ENCODE measurements at places on chromosomes 6 and 20. TPM values are rescaled to one million over a fixed set of nuclear protein-coding genes. Genes with fewer than 3 reads are reported as not detected.

DNA sequence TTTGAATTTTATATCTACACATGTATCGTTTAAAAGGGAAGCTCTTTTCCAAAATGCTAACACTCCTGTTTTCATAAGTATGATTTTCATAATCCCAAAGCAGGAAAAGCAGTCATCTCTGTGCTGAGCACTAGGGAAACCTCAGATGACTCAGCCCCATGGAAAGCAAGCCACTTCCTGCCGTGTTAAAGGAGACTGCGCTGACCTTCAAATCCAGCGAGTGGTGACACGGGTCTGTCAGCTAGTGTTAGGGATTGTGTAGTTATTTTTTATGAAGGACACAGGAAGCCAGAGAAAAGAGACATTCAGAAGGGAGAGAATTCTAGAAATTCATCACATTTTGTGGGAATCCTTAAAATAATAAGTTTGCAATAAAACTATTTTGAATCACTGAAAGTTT is 57.0 kb upstream of the CD93 start:
- DNase-seq: peak; percentile 89
- H3K27me3 ChIP-seq: no peaks in the 10 kb centered on the region
- H3K27ac ChIP-seq: peak overlapping the region; percentile 82
- peaks cover 4% of the 10 kb centered on the region for H3K36me3 ChIP-seq
- peaks cover 65% of the 10 kb centered on the region for H3K4me1 ChIP-seq
- H3K4me3 ChIP-seq: no peak overlapping the region

GRCh38 chr6:41652866-41653652 is 14.8 kb downstream of the MDFI start:
- H3K4me3 ChIP-seq: no peak overlapping the region
- H3K27me3 ChIP-seq: peaks cover 6% of the 10 kb centered on the region
- DNase-seq: no peak
- H3K4me1 ChIP-seq: no peaks in the 10 kb centered on the region
- H3K36me3 ChIP-seq: peaks cover 38% of the 10 kb centered on the region
- H3K27ac ChIP-seq: no peak overlapping the region

- no peak overlapping the region for H3K4me3 ChIP-seq
- H3K27ac ChIP-seq: no peak overlapping the region
- H3K27me3 ChIP-seq: peaks cover 8% of the 10 kb centered on the region
- no peaks in the 10 kb centered on the region for H3K36me3 ChIP-seq
Observed at GRCh38 chr6:24272553-24272952, 85.3 kb downstream of the DCDC2 start.

GRCh38 chr6:108651340-108652227 is 90.9 kb downstream of the FOXO3 start:
- peak overlapping the region; percentile 41 for H3K4me3 ChIP-seq
- peaks cover 60% of the 10 kb centered on the region for H3K36me3 ChIP-seq
- no peaks in the 10 kb centered on the region for H3K27me3 ChIP-seq
- H3K4me1 ChIP-seq: peaks cover 70% of the 10 kb centered on the region
- DNase-seq: peak; percentile 34

- H3K27ac ChIP-seq: no peak overlapping the region
- no peaks in the 10 kb centered on the region for H3K36me3 ChIP-seq
- H3K4me1 ChIP-seq: no peaks in the 10 kb centered on the region
- no peaks in the 10 kb centered on the region for H3K27me3 ChIP-seq
- no peak overlapping the region for H3K4me3 ChIP-seq
Observed at GRCh38 chr6:39964094-39964493, 29.8 kb upstream of the MOCS1 start.

DNA sequence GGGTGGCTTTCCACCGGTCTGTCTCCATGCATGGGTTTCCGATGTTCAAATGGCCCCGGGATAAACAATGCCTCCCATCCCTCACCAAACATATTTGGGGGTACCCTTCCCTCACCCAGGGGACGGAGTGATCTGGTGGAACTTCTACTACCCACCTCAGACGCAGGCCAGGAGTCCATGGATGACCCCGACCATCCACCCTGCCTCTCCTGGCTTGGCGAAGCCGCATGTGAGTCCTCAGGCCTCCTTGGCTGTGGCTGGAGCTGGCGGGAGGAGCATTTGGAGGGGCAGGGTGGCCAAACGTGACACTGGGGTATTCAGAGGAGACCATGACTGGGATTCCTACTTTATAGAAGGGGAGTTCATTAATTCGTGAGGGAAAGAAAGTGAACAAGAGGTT is 45.9 kb upstream of the FRMD1 start:
- H3K4me3 ChIP-seq: no peak overlapping the region
- no peak for DNase-seq
- H3K36me3 ChIP-seq: no peaks in the 10 kb centered on the region
- H3K4me1 ChIP-seq: no peaks in the 10 kb centered on the region

DNA sequence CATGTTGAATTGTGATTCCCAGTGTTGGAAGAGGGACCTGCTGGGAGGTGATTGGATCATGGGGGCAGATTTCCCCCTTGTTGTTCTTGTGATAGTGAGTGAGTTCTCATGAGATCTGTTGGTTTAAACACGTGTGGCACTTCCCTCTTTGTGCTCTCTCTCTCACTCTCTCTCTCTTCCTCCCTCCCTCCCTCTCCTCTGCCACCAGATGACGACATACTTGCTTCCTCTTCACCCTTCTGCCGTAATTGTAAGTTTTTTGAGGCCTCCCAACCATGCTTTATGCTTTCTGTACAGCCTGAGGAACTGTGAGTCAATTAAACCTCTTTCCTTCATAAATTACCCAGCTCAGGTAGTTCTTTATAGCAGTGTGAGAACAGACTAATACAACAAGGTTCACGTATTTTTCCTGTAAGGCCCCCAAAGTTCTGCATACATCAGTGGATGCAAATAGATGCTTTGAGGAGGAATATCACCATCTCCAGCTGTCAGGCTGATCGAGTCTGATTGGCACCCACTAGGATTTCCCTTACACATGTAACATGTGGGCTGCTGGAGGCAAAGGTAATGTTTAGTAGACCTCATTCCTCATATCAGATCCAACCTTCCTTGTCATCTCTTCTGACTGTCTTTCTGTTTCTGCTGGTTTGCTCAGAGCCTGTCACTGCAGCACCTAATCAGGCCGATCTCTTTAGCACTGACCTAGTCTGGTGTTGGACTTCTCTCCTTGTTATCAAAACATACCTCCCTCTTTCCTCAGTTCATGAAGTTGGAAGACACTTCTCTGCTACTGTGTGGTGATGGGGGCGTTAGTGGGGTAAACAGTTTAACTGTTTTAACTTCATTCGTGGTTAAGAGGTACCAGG is 54.3 kb upstream of the BACH2 start:
- no peak for DNase-seq
- H3K4me1 ChIP-seq: peaks cover 16% of the 10 kb centered on the region
- no peaks in the 10 kb centered on the region for H3K27me3 ChIP-seq
- no peaks in the 10 kb centered on the region for H3K36me3 ChIP-seq

DNA sequence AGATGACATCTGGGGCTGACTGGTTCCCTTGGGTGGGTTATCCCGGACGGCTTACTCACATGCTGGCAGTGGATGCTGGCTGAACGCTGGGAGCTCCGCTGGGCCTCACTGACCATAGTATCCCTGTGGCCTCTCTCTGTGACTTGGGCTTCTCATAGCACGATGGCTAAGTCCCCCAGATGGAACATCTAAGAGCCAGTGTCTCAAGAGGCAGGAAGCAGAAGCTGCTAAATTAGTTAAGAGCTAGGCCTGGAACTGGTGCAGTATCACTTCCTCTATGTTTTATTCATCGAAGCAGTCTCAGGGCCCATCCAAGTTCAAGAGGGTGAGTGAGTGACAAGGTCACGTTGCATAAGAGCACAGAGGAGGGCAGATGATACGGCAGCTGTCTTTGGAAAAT is 116.5 kb upstream of the LAMP5 start:
- no peaks in the 10 kb centered on the region for H3K27me3 ChIP-seq
- no peak overlapping the region for H3K4me3 ChIP-seq
- no peaks in the 10 kb centered on the region for H3K36me3 ChIP-seq
- no peak overlapping the region for H3K27ac ChIP-seq

DNA sequence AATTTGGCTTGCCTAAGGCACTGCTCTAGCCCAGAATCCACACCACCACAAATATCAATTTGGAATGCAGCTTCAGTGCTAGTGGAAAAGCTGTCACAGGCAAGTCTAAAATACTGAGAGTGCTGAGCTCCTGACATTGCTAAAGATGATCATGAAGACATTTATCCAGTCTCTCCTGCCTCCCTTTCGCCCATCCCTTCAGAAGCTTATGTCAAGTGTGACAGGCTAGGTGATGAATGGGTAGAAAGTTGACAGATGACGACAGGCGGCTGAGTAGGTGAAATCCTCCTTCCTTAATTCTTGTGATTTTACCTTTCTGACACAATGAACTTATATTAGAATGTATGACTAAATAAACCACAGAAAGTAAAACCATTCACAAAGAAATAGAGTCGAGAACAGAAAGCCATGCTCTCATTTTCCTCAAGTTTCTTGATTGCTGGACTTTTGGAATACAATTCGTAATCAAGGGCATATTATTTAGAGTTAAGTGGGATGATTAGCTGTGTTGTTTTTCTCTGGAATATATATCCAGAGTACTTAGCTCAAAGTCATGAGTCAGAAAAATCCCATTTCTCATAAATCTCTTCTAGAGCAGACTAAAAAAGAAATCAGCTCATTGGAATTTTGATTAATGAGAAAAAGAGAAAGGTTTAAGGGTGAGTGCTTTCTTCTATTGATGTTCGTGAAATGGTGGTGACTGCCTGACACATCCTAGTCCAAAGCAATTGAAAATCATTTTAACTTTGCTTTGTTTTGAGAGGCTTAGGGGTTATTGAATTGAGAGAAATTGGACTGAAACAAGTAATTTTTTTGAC is 1228.2 kb upstream of the CITED2 start:
- H3K4me3 ChIP-seq: no peak overlapping the region
- no peak for DNase-seq
- no peak overlapping the region for H3K27ac ChIP-seq
- H3K36me3 ChIP-seq: no peaks in the 10 kb centered on the region

- no peaks in the 10 kb centered on the region for H3K4me1 ChIP-seq
- no peak overlapping the region for H3K4me3 ChIP-seq
- no peak overlapping the region for H3K27ac ChIP-seq
Observed at GRCh38 chr6:124551711-124552233, 410.5 kb upstream of the RNF217 start.

GRCh38 chr6:117521791-117522502 is 39.5 kb downstream of the DCBLD1 start:
- peaks cover 6% of the 10 kb centered on the region for H3K4me1 ChIP-seq
- H3K27ac ChIP-seq: no peak overlapping the region
- H3K4me3 ChIP-seq: no peak overlapping the region
- H3K27me3 ChIP-seq: no peaks in the 10 kb centered on the region
- peaks cover 31% of the 10 kb centered on the region for H3K36me3 ChIP-seq

DNA sequence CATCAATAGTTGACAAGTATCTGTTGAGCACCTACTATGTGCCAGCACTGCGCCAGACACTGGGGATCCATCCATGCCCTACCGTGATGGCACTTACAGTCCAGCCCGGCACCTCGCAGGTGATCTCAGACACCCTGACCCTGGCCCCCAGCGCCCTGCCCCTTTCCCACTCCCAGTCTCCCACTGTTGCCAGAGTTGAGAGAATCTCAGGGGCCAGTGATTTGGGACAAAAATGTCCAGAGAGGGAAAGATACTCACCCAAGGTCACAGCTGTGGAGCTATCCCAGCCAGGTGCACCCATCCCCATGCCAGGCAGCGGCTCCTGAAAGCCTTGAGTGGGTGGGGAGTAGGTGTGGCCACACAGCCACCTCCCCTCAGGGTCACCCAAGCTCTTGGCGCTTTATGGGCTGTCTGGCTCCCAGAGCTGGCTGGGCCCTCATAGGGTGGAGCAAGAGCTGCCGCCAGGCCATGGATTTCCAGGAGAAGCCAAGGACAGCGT is 3.3 kb downstream of the PI16 start:
- H3K27me3 ChIP-seq: no peaks in the 10 kb centered on the region
- peaks cover 33% of the 10 kb centered on the region for H3K4me1 ChIP-seq
- no peaks in the 10 kb centered on the region for H3K36me3 ChIP-seq
- no peak overlapping the region for H3K27ac ChIP-seq
- no peak overlapping the region for H3K4me3 ChIP-seq

DNA sequence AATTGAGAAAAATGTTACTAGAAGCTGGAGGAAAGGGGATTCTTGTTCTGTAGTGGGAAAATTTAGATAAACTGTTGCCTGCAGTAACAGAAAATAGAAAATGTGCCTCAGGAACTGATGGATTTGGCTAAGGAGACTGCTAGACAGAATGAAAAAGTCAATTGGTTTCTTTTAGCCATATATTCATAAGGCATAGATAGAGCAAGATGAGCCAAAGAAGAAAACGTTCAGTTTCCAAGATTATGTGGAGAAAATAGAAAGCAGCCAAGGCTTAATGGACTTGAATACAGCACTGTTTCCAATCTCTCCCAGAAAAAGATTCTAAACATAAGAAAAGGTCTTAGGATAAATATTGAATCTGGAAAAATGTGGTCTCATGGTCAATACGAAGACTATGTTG is 115.1 kb upstream of the TCF21 start:
- DNase-seq: no peak
- no peak overlapping the region for H3K27ac ChIP-seq
- no peaks in the 10 kb centered on the region for H3K4me1 ChIP-seq
- H3K27me3 ChIP-seq: no peaks in the 10 kb centered on the region

GRCh38 chr6:39982720-39983119 is 48.5 kb upstream of the MOCS1 start:
- H3K27ac ChIP-seq: no peak overlapping the region
- H3K27me3 ChIP-seq: no peaks in the 10 kb centered on the region
- H3K4me3 ChIP-seq: no peak overlapping the region
- no peaks in the 10 kb centered on the region for H3K36me3 ChIP-seq
- DNase-seq: no peak
- no peaks in the 10 kb centered on the region for H3K4me1 ChIP-seq

DNA sequence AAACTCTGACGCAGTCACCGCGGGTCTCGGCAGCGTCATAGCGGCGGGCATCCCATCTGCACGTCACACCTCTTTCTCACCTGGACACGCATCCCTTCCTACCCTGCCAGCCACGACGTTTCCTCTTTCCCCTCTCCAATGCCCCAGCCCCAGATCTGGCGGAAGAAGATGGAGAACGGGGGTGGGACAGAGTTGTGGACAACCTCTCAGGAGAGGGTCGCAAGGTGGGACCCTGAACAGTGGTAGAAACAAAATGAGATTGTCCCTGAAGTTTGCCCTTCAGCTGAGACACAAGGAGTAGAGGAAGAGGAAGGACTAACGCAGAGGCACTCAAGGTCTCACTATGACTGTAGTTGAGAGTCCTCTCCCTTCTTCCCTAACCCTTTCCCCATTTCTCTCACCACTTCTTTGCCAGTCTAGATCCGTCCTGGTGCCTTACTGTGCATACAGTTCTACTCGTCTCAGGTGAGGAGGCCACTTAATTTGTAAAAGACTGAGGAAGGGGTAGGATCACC is 562 bp downstream of the TRIM39 start:
- peaks cover 24% of the 10 kb centered on the region for H3K4me1 ChIP-seq
- H3K27ac ChIP-seq: peak overlapping the region; percentile 98
- peak overlapping the region; percentile 90 for H3K4me3 ChIP-seq
- peaks cover 46% of the 10 kb centered on the region for H3K36me3 ChIP-seq
- DNase-seq: no peak
- no peaks in the 10 kb centered on the region for H3K27me3 ChIP-seq

- H3K36me3 ChIP-seq: no peaks in the 10 kb centered on the region
- H3K4me1 ChIP-seq: peaks cover 14% of the 10 kb centered on the region
- no peaks in the 10 kb centered on the region for H3K27me3 ChIP-seq
- no peak for DNase-seq
- no peak overlapping the region for H3K27ac ChIP-seq
Observed at GRCh38 chr6:157964100-157964499, 17.6 kb upstream of the SYNJ2 start.

Gene KCNK15
- 1.4 TPM for total RNA-seq

Gene TSHZ2
- 1.6 TPM for total RNA-seq

Gene CST1
- not detected for total RNA-seq

Gene LY6G6D
- total RNA-seq: not detected

Gene HUS1B
- total RNA-seq: 0.72 TPM

Gene SIRPG
- not detected for total RNA-seq

Gene SLC17A2
- total RNA-seq: not detected

Gene GABRR2
- not detected for total RNA-seq

Gene HMGCLL1
- total RNA-seq: 0.17 TPM

Gene FAM83B
- total RNA-seq: 25.4 TPM

Gene PLCB4
- total RNA-seq: 0.22 TPM

Gene CRIP3
- not detected for total RNA-seq

Gene FAXC
- total RNA-seq: 2.3 TPM

All from MCF 10A (cell line).